ENCODE measurements at places on chromosomes 1 and 21.
A peak's percentile ranks its signal among the peaks of the same experiment; 100 is the strongest.

GRCh38 chr1:212221801-212222200, 63.4 kb upstream of the PPP2R5A start:
- peak; percentile 20 for DNase-seq

GRCh38 chr1:225972344-225973152, 26.6 kb downstream of the SDE2 start:
- DNase-seq, result no peak

DNA sequence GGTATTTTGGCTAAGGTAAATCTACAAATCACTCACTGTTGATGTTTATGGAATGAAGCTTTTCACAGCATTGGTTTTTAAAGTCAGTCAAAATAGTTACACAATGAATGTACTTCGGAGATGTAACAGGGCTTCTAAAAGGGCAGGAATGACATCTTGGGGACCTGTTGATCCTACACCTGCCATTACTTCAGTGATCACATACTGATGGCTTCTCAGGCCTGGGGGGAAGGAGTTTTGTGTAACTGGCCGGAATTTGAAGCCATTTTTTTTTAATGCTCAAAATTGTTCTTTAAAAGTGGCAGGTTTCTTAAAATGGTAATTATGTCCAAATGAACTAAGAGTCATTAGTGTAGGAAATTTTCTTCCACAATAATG, 11.2 kb downstream of the RPL5 start:
- DNase-seq, result no peak

- DNase-seq, result no peak
These were observed 91.6 kb downstream of the PAX7 start for GRCh38 chr1:18722270-18722669.

Data from astrocyte (in vitro differentiated cells and primary cell).